ENCODE measurements at places on chromosomes 12 and 14.

DNA sequence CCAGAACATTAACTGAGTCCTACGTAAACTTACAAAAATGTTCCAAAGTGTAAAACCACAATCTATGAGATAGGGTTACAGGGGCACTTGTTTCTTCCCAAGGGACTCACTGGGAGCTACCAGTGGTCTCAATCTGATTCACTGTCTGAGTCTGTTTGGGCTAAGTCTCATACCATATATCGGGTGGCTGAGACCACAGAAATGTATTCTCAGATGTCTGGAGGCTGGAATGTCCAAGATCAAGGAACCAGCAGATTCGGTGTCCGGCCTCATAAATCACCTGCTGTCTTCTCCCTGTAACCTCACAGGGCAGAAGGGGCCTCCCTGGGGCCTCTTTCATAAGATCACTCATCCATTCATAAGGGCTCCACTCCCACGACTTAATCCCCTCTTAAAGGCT, 616.3 kb upstream of the TMEM132C start:
- DNase-seq: no peak

DNA sequence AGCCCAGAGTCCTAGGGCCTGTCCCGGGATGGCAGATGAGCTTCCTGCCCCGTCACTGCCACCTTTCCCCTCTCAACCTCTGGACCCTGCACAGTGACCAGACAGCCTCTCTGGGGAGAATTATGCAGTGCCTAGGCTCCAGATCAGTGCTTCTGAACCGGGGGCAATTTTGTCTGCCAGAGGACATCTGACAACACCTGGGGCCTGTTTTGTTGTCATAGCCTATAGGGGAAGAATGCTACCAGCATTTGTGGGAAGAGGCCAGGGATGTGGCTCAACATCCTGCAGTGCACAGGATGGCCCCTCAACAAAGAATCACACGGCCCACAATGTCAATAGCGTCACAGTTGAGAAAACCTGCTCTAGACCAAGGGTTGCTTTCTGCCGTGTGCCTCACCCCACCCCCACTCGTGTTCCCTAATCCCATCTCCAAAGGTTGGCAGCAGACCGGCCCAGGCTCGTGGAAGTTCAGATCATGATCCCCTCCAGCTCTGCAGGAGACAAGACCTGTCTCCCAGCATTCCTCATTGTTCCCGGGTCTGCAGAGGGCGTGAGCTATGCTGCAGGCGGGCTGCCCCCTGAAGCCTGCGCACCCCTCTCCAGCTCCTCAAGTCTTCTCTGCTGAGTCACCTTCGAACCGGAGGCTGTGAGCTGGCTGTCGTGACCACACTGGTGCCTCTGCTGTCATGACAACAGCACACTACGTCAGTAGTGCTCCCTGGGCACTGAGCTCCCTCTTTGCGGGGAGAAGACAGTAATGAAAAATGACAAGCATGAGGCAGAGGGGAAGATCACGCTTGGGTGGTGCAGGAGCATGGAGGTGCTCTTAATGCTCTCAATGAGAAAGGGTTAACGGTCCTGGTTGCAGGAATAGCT, 2.0 kb upstream of the GAPDH start:
- peak; percentile 32 for DNase-seq

DNA sequence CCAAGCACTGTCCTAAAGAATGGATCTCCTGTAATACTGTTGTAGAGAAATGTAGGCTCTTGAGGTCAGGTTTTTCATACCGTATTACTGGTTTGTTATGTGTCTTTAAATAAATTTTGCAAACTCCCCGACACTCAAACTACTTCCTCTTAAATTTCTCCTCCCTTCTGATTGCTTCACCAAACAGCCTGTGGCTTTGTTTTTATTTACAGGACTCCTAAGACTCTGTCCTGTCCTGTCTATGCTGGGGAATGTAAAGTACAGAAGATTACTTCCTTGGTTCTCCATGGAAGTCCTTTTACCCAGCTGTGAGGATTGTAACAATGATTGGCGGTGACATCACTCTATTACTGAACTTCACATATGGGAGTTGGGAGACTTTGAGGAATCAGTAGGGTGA, 873.5 kb downstream of the DIO2 start:
- no peak for DNase-seq

DNA sequence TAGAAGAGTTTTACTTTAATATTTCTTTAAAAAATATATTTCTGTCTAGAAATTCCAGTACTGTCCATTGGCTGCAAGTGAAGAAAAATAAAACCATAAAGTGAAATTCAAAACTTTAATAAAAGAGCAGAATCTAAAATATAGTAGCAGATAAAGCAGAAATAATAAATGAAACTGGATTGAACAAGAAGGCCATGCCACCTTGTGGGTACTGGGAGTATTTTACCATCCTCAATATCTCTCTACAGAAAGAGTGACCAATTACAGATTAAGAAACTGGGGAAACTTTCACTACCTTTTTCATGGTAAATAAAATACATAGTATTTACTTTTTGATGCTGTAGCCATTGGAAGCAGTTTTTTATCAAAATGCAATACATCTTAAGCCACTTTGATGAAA, 220.5 kb downstream of the BCAT1 start:
- DNase-seq: no peak

GRCh38 chr12:29103539-29103974, 45.5 kb upstream of the FAR2 start:
- no peak for DNase-seq

GRCh38 chr12:53054112-53054878, 4.4 kb downstream of the TNS2 start:
- peak; percentile 97 for DNase-seq

DNA sequence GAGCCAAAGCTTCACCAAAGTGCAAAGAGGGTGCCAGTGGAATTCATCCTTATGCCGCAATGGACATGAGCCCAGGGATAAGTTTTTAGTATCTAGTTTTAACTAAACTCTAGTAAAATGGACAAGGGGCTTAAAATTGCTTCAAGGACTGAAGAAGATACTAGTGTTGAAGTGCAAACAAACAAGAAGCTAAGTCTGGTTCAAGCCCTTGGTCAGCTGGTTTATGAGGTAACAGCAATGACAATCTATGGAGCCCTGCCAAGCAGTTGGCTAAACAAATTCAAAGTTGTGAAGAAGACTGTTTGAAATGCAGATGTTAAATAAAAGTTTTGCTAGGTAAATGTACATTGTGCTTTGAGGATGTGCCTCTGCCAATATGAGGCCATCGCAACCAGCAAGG, 209.4 kb downstream of the KTN1 start:
- no peak for DNase-seq

- no peak for DNase-seq
Measured at GRCh38 chr14:103142721-103143302, 19.6 kb downstream of the TNFAIP2 start.

DNA sequence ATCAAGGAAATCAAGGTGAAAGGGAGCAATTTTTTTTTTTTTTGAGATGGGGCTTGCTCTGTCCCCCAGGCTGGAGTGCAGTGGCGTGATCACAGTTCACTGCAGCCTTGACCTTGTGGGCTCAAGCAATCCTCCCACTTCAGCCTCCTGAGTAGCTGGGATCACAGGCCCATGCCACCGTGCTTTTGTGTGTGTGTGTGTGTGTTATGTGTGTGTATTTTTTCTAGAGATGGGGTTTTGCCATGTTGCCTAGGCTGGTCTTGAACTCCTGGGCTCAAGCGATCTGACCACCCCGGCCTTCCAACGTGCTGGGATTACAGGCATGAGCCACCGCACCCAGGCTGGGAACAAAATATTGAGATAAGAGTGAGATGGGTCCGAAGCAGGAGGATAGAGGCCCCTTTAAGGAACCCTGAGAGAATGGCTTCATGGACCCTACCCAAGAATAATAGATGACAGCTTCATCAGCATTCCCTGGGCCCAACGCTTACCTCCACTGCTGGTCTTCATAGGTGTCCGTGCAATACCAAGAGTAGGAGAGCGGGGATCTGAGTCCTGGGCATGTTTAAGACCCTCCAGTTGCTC, 1.0 kb downstream of the CDCA3 start:
- DNase-seq: no peak

DNA sequence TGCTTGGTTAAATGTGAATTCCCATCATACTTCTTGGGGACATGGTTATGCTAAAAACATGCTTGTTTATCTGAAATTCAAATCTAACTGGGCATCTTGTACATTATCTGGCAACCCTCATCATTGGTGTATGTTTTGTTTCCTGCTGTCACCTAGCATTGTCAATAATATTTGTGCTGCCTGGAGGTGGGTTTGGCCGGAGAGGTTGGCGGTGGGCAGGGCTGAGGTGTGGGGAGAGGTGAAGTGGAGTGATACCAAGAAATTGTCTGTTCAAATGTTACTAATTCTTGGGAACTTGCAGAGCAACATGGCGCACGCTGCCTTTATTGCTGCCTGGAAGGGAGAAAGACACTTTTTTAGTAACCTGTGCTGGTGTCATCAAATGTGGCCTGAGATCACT, 280.5 kb downstream of the VRK1 start:
- no peak for DNase-seq

GRCh38 chr14:59816941-59817340, 53.6 kb downstream of the RTN1 start:
- DNase-seq: no peak

- DNase-seq: no peak
Measured at GRCh38 chr12:6104027-6104426, 20.4 kb downstream of the VWF start.

- no peak for DNase-seq
Measured at GRCh38 chr14:78762331-78762730, 592.2 kb downstream of the NRXN3 start.

DNA sequence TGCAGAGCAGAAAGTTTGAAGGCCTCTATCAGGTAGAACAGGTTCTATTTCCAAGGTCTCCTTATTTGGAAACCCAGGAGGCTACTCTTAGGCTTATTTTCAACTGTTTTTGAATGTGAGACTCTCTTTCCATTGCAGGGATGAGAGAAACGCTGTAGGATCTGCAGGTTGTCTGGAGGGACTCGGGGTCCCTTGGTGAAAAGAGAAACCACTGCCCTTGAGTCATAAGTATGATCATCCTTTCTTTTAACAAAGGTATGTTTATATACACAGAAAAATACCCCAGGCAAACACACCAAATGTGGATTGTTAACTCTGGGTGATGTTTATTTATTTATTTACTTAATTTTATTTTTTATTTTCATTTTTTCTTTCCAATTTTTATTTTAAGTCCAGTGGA, 57.8 kb upstream of the MAX start:
- no peak for DNase-seq

GRCh38 chr12:113093409-113094101, 37.0 kb downstream of the DTX1 start:
- no peak for DNase-seq

GRCh38 chr12:56237552-56237951, 7.7 kb downstream of the SLC39A5 start:
- no peak for DNase-seq

DNA sequence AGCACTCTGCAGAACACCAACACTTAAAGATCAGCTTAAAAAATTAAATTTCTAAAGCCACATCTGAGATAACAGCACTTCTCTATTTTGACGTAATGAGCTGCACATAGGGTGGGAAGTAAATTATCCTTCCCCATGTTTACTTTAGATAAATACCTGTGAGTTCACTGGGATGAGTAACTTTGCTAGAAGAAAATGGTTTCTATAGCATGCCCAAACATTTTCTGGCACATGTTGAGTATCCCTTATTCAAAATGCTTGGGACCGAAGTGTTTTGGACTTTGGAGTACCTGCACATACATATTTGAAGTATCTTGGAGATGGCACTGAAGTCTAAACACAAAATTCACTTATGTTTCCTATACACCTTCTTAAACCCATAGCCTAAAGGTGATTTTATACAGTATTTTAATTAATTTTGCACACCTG, 6.6 kb downstream of the SLC38A2 start:
- DNase-seq: no peak

DNA sequence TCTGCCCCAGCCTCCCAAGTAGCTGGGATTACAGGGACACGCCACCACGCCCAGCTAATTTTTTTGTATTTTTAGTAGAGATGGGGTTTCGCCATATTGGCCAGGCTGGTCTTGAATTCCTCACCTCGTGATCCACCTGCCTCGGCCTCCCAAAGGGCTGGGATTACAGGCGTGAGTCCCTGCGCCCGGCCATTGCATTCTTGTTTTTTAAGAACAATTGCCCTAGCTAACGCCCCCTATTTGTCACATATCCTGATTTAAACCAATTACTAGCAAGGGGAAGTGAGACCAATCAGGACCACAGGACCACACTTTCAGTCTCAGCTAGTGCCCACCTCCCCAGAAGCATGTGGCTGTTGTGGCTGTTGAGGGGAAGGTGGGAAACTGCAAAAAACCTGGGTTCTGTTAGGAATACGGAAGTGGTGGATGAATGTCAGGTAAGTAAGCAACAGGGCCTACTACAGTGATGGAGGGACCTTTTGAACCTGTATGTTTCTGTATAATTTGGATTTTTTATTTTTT, 37.8 kb upstream of the NFYB start:
- DNase-seq: no peak

DNA sequence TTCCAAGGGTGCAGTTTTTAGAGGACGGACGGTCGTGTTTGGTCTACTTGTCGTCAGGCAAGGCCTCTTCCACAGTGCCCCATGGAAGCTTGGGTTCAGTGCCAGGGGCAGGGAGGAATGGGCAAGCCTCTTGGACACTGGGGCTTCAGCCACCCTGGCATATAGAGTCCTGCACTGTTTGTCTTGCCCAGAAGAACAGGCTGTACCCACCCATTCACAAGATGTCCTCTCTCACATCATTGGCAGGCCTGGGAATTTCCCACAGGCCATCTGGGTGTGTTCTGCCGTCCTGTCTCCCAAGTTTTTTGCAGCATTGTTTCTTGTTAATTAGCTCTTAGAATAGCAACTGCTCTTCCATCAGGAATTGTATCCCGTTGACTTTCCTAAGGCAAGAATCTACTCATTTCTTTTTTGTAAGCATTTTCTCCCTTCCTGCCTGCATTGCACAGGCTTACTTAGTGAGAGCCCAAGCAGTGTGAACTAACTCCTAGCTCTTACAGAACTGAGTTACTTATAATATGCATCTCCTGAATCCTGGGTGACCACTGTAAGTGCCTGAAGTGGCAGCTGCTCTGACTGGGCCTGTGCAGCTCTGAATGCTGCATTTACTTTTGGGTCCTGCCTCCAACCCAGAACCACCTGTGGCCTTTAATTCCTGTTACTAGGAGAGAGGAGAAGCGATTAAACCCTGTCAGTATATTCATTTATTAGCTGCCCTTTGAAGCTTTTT, 149.4 kb upstream of the HIF1A start:
- DNase-seq: no peak

- DNase-seq: no peak
Measured at GRCh38 chr12:42853370-42854140, 264.0 kb upstream of the PRICKLE1 start.

DNA sequence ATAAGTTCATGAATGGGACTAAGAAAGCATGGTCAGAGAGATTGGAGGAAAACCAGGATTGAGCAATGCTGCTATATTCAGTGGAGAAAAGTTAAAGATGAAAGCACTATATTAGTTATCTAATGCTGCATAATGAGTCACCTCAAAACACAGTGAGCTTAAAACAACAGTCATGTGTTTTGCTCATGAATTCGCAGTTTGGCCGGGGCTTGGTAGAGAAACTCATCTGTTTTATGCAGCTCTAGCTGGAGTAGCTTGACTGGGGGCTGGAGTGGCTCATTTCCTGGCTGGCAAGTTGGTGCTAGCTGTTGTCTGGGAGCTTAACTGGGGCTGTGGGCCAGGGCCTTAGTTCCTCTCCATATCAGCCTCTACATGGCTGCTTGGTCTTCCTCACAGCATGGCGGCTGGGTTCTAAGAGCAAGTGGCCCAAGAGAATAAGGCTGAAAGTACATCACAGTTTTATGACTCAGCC, 90.1 kb downstream of the ADCK1 start:
- DNase-seq: no peak

GRCh38 chr14:68939893-68940613, 39.0 kb downstream of the ACTN1 start:
- no peak for DNase-seq
